ENCODE measurements at places on chromosomes 3 and 15.

DNA sequence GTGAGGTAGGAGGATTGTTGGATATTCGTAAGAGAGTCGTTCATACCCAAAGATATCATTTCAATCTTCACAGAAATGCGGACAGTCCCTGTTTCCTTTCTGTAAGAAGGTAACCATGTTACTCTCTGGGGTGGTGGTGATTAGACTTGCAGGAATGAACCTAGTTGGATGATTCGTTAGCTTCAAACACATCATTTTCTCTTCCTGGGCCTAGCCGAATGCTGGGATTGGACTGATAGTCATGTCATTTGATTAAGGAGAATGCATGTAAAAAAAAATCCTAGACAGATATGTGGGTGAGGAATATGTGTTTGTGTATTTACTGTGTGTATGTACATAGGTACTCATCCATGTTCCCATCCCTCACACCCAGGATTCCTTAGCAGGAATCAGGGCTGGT, 12.4 kb downstream of the SLCO3A1 start:
- DNase-seq = no peak

DNA sequence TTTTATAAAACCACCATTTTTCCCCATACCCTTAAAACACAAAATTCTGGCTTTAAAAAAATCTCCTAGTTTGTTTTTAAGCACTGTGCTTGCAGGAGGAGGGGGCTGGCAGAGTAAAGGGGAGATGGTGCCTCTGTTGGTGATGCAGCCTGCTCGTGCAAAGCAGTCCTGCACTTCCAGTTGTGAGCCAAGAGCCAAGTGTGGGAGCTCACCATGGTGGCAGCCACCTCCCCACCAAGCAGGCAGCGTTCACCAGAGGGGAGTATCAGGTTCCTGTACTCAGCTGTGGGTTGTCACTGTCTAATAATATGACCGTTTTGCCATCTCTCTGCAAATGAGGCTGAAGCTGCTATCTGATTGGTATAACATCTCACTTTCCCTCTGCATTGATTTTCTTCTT, 164.8 kb downstream of the SYNPR start:
- DNase-seq = no peak

DNA sequence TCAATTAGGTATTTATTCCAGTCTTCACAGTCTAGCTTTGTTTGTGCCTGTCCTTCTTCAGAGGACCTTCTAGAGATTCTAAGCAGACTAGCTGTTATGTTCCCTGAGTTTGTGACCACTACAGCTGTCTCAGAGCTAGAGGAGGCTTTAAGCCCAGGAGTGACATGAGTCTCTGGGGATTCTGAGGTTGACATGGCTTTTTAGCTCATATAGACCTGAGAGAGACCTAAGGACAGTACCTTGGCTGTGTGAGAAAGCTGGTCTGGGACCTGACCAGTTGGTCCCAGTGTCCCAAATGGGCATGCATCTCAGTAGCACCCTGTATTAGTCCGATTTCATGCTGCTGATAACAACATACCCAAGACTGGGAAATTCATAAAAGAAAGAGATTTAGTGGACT, 330.2 kb downstream of the DIPK2A start:
- DNase-seq = no peak

- no peak for DNase-seq
These were observed 539.5 kb upstream of the AGTR1 start for GRCh38 chr3:148158210-148158609.

- no peak for DNase-seq
These were observed 568.7 kb upstream of the UBE2E2 start for GRCh38 chr3:22634433-22634832.

DNA sequence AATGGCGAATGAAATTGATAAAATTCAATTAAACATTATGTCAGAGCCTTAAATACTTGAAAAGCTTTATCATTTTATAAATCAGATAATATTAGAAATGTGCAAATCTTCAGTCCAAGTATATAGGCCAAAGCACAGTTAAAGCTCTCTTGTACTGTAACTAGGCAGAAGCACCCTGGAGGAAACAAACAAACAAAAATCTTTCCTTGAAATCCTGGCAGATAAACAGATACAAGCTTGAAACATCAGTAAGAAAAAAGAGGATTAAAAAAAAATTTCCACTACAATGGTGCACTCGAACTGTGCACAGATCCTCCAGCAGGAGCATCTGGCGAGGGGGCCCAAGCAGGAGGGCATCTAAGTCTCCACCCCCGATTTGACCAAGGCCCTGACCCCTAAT, 166.6 kb downstream of the PLD1 start:
- no peak for DNase-seq

Data from KG1 (cell line).